Stimulated activated CD8-positive, alpha-beta memory T cell treated with anti-CD3 and anti-CD28 coated beads, Interleukin-15, amount 100 ng/mL, for 4 hours (primary cell): ENCODE measurements at places on chromosomes 6 and 20.
A peak's percentile ranks its signal among the peaks of the same experiment; 100 is the strongest.

DNA sequence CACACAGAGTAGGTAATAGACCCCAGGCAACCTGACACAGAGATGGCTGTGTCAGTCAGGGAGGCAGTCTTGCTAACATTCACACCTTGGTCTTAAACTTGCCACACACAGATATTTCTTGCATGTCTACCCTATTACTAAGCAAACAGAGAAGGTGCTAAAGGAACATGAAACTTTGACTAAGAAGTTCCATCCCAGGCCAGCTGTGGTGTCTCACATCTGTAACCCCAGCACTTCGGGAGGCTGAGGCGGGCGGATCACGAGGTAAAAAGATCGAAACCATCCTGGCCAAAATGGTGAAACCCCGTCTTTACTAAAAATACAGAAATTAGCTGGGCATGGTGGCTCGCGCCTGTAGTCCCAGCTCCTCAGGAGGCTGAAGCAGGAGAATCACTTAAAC is 222.4 kb upstream of the JARID2 start:
- DNase-seq, result peak; percentile 34

DNA sequence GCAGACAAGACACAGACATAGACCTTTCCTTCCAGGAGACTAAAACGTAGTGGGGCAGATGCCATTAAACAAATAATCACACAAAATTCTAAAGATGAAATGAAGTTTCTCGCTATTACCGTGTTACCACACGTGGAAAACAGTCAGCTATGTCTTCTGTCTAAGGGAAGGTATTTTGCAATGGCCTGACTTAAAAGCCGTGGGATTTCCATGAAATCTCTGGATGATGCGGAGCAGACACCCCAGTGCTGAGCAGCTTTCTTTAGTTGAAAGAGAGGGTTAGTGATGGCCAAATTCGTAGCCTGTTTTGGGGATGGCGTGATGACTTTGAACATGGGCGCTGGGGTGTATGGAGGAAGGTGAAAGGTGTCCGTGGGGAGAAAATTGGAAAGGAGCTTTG is 281.8 kb downstream of the NRN1 start:
- DNase-seq, result no peak

GRCh38 chr6:5673019-5673790 is 333.5 kb downstream of the NRN1 start:
- DNase-seq, result no peak

GRCh38 chr6:6154335-6154734 is 147.6 kb upstream of the NRN1 start:
- no peak for DNase-seq

DNA sequence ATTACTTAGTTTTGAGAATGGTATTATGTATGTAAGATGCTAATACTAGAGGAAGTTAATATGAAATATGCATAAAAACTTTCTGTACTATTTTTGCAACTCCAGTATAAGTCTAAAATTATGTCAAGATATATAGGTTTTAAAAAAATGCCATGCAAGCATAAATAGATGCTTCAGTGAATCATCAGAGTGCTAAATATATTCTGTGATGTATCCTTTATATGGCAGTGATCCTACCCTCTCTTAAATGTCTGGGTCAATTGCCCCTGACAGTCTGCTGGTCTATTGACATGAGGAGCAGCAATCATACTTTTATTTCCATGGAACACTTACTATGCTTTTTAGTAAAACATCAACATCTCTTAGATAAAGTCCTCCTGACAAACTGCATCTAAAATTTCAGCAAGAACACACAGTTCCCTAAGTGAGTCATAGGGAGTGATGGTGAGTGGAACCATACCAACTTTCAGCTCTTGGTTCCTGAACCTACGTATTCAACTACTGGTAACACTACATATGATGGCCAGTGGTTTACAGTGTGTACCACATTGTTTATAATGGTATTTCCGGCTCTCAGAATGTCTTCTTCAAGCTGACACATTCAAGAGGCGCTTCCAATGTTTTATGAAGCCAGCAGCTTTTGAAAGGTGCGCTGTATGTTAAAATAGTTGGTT is 928.7 kb upstream of the GJE1 start:
- no peak for DNase-seq

- DNase-seq, result no peak
Measured at GRCh38 chr6:55089325-55089724, 85.0 kb upstream of the HCRTR2 start.

DNA sequence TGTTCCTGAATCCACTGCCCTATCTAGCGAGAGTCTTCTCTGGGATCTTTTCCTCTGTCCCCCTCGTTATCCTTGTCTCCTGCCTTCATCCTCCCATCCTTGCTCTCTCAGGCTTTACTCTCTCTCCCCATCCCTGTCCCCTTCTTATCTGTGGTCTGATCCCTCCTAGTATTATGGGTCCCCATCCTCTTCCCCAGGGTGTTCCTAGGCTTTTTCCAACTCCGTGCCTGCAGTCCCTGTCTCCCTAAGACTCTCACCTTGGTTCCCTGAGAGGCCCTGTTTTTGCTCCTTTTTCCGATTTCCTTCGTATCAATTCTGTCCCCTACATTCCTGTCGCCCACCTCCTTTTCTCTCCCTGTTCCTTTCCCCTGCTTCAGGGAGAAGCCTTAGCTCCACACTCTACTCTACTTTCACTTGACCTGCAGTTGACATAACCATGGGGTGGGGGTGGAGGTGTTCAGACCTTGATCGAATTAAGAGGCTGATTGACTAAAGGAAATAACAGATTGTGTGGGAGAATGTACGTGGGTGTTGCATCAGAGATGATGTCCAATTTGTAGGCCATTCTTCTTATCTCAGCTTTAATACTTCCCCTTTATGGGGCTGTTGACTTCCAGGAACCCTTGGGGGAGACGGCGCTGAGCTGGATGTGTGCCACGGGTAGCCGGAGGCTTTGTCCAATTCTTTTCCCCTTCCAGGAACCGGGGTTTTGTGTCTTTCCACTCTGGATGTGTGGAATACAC is 905 bp downstream of the PPARD start:
- DNase-seq, result no peak

DNA sequence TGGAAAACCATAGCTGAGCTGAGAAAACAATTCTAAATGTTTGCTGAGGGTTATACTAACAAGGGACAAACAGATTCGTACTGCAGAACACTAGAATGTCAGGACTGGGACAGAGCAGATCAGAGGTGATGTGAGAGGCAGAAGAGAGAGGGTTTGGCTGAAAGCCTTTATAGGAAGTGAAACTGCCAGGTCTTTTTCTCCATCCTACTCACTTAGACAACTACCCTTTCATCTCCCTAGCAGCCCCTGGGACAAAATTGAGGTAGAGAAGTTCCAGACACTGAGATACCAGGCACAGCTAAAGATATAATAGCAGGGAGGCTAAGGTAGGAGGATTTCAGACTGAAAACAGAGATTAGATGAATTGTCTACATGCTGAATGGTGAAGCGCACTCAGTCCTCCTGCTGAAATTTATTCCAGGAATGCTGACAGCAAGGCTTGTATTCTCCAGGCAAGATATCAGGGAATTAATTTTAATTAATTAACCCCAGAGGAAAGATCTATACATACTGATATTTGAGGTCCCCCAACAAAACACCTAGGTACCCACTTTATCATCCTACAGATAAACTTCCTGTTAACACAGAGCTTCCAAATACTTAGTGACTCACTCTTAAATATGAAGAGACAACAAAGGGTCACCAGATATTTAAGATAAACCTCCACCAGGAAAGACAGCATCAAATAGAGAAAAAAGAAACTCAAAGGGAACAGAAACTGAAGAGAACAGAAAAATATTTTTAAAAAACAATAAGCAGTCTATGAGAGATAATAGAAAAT is 12.6 kb upstream of the EIF2S2 start:
- DNase-seq, result no peak

- no peak for DNase-seq
Measured at GRCh38 chr6:144590532-144590931, 305.4 kb downstream of the UTRN start.

- no peak for DNase-seq
Measured at GRCh38 chr6:124430740-124431318, 531.4 kb upstream of the RNF217 start.

- DNase-seq, result no peak
Measured at GRCh38 chr6:66499851-66500250, 792.8 kb upstream of the EYS start.

GRCh38 chr6:23016696-23017095 is 447.3 kb downstream of the HDGFL1 start:
- DNase-seq, result no peak

DNA sequence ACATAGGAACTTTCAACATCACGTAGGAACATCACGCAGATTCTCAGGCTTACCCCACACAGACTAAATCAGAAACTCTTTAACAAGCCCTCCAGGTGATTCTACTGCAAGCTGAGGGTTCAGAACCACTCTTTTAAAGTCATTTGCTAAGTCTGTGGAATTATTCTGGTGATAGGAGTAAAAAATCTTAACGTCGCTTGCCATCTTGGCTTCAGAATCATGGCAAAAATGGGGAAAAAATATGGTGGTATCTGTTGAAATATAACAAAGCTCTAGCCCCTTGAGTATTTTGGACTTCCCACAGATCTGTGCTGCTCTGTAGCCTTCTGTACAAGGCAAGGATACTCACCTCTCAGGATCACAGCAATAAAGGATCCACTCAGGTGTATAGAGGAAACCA is 17.4 kb downstream of the FOXO3 start:
- DNase-seq, result no peak

- no peak for DNase-seq
Measured at GRCh38 chr6:27667657-27668441, 194.9 kb upstream of the ZNF184 start.

DNA sequence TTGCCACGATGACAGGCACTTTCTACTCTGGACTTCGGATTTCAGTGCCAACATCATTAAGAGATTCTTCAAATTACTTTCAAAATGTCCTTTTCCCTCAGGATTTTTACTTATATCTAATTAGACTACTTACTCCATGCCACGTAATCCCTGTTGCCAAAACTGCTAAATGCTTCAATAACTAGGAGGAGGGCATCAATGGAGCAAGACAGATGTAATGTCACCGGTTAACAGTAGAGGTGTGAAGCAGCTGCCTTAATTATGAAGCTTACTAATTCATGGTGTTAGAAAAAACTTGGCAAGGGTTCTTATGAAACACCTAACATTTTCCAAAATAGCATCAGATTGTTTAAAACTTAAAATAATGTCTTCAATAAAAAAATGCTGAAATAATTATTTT is 111.2 kb upstream of the SIM1 start:
- DNase-seq, result no peak

GRCh38 chr20:38304845-38305447 is 990 bp downstream of the BPI start:
- no peak for DNase-seq

GRCh38 chr20:60131375-60131774 is 173.2 kb downstream of the CDH26 start:
- DNase-seq, result no peak

DNA sequence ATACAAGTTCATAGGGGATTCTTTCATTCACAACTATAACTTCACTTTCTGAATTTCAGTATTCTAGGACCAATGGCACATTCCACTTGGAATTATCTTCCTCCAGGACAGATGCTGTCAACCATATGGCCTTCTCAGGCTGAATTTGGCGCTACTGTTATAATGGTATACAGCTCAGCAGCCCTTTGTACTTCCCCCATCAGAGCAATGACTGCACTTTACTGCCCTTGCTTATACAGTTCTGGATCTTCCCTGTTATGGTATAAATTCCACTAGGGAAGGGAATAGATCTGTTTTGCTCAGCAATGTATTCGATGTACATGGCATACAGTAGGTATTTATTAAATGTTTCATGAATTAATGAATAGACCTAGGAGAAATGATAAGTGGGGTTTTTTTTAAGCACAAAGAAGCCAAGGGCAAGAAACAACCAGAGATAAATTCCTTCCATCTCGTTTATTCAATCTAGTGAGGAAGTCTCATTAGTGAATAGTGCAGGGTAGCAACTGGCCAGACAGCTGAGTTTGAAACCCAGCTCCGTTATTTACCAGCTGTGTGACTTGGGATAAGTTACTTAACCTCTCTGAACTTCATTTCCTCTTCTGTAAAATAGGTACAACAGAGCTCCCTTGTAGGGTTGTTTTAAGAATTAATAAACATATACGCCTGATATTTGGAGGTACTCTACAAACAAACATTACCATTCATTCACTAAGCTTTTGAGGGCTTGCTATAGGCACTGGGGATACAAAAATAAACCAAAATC is 97.1 kb upstream of the PRDM1 start:
- no peak for DNase-seq

GRCh38 chr6:151916075-151916474 is 108.6 kb downstream of the ESR1 start:
- DNase-seq, result no peak

DNA sequence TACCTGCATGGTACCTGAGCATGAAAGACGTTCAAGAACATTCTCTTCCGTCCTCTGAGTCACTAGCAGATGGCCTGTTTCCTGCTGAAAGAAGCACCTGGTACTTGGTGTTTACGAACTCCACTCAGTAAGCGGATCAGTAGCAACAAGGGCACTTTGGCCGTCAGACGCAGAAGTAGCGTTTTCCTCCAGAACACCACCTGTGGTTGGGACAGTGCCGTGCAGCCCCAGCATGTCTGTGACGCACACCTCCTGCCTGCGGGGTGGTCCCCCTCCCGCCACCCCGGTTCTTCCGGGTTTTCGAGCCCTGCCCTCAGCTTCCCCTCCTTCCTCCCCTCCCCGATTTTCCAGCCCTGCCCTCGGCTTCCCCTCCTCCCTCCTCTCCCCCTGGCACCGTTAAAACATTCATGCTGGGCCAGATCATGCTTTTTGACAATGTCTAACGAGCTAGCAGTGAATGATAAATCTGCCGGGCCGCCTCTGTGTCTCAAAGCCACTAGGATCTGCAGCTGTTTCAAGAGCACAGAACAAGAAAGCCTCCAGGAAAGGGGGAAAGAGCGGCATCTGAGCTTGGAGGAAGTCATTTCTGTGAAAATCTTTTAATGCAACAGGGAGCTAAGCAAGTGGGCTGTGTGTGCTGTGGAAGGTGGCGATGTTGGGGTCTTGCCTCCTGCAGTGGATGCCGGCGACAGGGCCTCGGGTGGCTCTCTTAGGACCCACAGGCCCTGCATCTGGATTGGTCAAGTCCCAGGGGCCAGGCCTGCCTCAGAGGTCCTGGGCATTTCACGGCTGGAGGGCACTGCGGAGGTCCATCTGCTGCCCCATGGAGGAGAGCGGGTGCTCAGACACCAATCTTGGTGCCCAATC is 207.9 kb downstream of the ERMARD start:
- no peak for DNase-seq

DNA sequence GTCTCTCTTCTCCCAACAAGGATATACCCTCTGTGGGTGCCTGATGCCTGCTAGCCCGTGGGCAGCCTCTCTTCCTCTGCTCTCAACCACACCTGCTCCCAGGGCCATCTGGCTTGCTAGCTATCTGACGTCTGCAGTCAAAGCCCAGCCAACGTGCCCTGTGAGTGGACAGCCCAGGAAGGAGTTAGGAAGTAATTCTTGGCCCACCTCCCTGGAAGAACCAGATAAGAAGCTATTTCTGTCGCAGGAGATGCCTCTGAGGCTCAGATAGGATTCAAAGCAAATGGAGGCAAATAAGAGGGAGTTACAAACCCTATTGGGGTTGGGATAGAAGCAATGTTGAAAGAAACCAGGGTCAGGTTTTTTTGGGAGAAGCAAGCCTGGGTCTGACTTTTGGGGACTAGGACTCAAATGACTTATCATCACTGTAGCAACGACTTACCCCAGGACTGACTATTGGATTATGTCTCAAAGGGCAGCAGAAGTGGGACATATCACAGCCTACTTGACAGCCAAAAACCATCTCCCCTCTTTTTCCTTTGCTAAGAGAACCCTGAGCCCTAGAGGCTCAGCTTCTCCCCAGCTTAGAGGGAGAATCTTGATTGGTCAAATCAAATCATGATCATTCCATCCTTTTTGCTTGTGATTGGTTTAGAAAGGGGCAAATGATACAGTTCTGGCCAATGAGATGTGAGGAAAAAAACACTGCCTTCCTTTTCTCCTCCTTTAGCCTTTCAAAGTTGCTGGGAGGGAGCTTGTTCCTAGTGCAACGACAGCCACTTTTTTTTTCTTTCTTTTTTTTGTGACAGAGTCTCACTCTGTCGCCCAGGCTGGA is 18.0 kb upstream of the CDK5RAP1 start:
- DNase-seq, result no peak
